Stimulated activated CD4-positive, alpha-beta T cell treated with anti-CD3 and anti-CD28 coated beads, Interleukin-1b, Interleukin-23, amount 100 ng/mL, for 4 hours (primary cell): ENCODE measurements at places on chromosomes 5 and 9.

DNA sequence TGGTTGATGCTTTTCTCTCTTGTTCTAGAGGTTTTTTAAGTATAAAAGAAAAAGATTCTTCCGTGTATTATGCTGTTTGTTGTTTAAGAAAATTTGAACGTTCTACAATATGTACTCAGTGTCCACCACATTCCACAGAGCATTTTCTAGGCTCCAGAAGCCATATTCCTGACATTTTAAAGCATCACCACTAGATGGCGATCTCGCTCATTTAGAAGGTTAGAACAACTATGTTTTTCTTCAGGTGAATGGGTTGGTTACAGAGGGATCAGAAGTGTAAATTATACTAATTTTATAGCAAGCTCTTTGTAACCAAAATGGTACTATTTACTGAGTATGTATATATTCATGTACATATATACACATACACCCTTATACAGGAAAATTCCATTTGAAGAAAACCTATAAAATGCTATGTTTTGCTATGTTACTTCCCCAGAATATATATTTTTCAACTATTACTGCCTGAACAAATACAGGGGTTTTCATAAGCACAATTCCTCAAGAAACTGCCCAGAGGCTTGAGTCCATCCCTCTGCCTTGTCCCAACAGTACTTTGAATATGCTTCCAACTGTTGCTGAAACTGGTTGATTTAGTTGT, 284.3 kb downstream of the CCDC171 start:
- no peak for DNase-seq

DNA sequence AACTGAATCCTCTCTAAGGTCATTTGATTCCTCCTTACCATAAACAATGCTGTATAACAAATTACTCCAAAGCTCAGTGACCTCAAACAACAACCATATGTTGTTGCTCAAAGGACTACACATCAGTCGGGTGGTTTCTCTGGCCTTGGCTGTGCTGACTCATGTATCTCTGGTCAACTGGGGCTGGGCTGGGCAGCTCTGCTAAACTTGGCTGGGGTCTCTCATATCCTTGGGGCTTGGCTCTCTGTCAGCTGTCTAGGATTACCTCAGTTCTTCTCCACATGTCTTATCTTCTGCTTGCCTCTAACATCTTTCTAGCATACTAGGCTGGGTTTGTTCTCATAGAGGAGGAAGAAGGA, 86.4 kb downstream of the GALNT10 start:
- no peak for DNase-seq

GRCh38 chr9:82621447-82621846, 441.5 kb downstream of the RASEF start:
- DNase-seq: no peak

- DNase-seq: peak; percentile 28
Measured at GRCh38 chr5:96752341-96753016, 55.3 kb downstream of the ERAP1 start.

DNA sequence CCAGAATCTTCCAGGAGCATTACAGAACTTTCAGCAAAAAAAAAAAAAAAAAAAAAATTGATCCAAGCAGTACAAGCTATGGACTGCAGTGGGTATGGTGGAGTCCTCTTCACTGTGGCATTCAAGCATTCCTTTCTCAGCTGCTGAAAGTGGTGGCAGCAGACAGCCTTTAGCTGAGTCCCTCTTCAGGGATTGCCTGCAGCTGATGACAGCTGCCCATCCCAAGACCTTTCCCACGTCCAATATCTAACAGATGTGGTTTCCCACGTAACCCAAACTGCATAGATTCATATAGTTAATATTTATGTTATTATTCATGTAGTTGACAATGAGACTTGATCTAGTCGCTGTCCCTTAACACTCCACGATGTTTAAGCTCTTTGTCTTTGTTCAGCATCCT, 475.9 kb downstream of the TLE1 start:
- no peak for DNase-seq

DNA sequence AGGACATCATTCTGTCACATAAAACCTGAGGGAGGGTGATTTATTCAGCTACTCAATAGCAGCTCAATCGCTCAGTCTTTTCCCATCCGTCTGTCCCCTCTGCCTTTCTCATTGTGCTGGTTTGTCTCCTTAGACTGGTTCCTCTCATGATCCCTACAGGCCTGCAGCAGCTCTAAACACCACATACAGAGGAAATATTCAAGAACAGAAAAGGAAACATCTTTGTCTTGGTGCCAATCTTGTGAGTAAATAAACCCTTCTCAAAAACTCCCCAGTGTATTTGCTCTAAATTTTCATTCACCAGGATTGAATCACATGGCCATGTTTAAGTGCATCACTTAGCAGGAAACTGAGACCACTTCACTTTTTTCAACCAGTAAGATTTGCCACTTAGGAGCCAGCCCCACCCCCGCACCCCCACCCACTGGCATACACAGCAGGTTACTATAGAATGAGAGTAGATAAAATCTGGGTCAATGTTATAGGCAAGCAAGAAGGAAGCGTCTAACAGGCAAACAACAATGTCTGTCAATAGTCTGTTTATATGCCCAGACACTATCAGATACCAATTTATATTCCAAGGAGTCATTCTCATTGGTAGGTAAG, 895.5 kb upstream of the DMAC1 start:
- DNase-seq: no peak

DNA sequence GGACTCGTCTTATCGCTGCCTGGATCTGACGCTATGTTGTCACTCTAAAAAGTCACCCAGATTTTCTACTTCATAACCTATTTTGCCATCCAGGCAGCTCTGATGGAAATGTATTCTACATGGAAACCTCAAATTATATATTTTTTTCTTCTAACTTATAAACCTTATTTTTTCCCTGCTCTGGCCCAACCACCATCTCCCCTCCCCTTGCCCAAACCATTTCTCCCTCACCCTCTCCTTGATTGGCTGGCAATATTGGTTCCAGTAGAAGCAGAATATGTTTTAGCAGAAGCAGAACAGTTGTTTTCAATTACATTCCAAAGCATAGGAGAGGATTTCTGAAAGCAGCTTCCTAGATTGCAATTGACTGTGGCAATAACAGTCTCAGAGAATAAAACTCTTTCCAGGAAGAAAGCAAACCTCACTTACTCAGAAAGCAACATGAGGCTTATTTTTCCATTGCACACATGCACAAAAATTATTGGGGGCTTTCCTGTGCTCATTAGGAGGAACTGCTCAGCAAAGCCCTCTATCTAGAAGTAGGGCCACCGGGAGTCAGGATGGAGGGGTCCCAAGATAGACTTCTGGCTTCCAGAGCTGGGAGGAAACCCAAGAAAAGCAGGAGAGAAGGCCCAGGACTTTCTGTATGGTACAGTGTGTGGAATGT, 191.8 kb downstream of the ESM1 start:
- DNase-seq: no peak

DNA sequence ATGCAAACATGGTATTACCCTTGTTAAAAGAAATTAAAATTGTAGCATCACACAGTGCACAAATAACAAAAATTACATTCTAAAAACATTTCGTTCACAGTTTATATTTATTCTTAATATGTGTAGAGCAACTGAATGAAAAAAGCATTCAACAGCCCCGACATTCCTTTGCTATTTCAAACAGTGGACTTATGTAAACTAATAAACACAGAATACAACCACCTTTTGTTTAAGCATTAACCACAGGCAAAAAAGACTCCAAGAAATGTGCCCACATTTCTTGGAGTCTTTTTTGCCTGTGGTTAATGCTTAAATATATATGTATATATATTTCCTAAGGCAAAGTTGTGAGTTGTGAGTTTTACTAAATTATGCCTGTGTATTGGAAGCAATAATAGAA, 532.5 kb upstream of the DAP start:
- DNase-seq: no peak

- no peak for DNase-seq
Measured at GRCh38 chr9:122075135-122076030, 17.7 kb downstream of the TTLL11 start.

DNA sequence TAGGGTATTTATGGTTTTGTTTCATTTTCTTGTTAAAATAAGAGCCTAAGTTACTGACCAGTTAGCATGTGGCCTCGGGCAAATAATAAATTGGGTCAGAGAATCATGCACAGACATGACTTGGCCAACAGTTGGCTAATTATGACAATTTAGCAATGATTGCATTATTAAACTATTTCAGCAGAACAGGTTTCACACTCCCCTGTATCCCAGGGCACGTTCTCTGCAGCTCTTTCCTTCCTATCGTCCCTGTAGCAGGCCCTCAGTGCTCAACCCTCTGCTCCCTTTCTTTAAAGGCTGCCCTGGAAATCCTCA, 167.9 kb downstream of the TSSK1B start:
- DNase-seq: no peak

GRCh38 chr5:73434461-73434860, 14.1 kb downstream of the FOXD1 start:
- DNase-seq: no peak

GRCh38 chr5:175317872-175318271, 126.1 kb downstream of the DRD1 start:
- no peak for DNase-seq

GRCh38 chr5:140168371-140168770, 6.6 kb upstream of the CYSTM1 start:
- no peak for DNase-seq

- DNase-seq: no peak
Measured at GRCh38 chr5:169785771-169786618, 148.9 kb downstream of the DOCK2 start.

GRCh38 chr9:125521462-125522327, 185.3 kb downstream of the MAPKAP1 start:
- DNase-seq: no peak

DNA sequence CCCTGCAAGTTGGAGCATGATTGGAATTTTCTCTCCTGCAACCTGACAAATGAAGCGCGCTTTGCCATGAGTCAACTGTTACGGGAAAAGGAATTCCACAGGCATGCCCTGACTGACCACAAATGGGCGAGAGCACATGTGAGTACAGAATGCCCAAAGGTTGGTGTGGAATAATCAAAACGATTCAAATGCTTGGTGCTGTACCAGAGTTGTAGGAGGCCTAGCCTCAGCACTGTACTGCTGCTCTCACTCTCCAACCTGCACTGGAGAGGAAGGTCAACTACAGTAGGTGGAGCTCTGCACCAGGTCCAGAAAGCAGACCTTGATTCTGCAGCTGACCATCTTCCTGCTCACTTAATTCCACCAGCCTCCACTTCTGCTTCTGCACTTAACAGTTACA, 406.9 kb upstream of the ACTBL2 start:
- DNase-seq: no peak

GRCh38 chr5:177097016-177097985, 10.6 kb downstream of the FGFR4 start:
- DNase-seq: no peak

DNA sequence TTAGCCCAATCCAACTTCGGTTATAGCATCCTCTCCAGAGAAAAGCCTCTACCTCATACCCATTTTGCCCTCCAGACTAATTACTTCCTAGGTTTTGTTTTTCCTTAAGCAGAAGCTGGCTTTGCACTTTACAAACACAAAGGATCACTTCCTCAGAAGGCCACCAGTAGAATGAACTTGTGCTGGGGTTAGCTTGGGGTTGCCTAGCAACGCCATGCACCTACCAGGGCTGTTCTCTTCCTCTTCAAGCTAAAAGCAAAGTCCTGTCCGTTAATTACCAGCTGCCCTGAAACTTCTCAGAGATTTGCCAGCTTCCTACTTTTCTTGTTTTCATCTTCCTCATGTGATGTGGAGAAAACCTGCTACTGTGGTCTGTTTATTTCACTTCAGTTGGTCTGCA, 132.0 kb upstream of the WWC1 start:
- DNase-seq: no peak

- peak; percentile 40 for DNase-seq
Measured at GRCh38 chr5:154197801-154198491, 7.4 kb downstream of the GALNT10 start.

GRCh38 chr9:84139296-84140070, 158.9 kb downstream of the RMI1 start:
- DNase-seq: no peak

GRCh38 chr5:180643191-180643851, 6.1 kb downstream of the FLT4 start:
- DNase-seq: no peak

DNA sequence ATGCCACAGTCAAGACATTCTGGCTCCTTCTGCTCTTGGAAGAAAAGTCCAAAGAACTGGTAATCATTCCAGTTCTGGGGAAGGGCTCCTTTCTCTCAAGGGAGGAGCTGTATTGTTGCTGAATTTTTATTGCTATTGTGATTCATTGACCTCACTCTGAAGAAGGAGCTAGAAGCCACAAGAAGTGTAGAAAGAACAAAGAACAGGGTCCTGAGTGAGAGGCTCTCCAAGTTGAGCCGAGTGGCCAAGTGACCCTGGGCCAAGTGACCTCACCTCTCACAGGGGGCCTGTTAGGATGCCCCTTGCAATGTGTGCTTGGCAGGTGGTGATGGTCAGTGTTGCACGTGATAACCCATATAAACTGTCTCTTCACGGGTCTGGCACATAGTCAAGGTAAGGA, 173.3 kb downstream of the FGF18 start:
- no peak for DNase-seq

DNA sequence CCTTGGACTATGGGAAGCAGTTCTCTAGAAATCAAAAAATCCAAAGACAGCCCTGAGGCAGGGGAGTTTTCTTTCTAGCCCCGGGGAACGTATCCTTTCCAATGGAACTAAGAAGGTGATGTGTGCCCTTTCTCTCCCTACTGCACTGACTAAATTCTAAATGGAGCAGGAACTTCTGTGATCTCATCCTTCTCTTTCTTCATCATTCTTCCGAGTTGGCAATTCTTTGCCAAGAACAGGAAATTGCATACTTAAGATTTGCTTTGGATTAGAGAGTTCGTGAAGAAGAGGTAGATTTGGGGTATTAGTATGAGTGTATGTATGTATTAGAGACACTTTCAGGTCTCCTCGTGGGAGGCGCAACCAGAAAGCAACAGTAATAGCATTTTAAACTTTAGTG, 178.0 kb upstream of the PIK3R1 start:
- DNase-seq: no peak

DNA sequence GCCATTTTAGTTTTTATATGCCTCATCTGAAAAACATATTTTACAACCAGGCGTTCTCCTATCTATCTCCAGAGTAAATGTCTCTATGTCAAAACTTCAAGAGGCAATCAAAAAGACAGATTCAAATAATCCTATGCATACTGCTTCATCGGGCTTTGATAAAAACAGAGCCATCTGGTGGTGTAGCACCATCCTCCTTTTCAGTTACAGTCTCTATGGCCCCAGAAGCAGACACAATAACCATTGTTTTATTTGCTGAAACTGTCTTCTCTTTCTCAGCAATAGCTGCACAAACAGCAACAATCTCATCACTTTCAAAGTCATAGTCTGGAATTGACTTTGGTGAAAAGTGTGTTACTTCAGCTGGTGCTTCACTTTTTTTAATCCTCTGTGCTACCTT, 36.3 kb downstream of the PTGER4 start:
- no peak for DNase-seq

GRCh38 chr9:91182429-91183225, 179.1 kb downstream of the AUH start:
- DNase-seq: no peak
